ENCODE measurements at places on chromosomes 6 and 20.

DNA sequence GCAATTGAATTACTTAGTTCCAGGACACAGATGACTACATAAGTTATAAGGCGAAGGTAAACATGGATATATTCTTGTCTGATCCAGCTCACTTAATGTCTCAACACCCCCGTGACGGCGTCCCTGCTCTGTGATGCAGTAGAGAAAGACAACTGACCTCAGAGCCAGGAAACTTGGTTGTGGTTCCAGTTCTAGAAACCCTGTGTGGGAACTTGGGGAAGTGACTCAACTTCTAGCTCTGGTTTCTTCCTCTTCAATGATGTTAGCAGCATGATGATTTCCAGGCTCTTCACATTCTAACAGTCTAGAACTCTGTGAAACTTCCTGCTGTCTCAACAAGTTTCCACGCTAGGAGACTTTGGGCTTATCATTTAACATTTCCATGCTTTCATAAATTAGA lies 18.4 kb downstream of the LAMA4 start:
- no peak for DNase-seq

DNA sequence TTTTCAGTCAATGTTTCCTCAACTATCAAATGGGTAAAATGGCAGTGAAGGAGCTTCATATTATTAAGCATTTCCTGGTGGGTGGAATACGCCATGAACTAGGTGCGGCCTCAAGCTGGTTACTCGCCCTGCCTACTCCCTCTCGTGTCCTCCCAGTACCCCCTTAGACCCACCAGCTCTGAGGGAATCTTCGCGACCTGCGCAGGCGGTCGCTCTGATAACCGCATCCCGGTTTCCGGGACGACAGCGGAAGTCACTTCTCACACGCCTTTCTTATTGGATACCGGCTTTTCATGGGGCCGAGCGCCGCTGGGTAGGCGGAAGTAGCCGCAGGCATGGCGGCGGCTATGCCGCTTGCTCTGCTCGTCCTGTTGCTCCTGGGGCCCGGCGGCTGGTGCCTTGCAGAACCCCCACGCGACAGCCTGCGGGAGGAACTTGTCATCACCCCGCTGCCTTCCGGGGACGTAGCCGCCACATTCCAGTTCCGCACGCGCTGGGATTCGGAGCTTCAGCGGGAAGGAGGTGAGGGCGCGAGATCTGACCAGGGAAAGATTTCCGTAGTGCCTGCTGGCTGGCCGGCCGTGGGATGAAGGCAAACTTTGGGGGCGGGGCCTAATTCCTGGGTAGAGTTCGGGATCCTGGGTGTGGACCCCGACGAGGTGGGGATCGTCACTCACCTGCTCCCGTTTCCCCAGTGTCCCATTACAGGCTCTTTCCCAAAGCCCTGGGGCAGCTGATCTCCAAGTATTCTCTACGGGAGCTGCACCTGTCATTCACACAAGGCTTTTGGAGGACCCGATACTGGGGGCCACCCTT lies at the start of gene PIGT:
PIGT (plus strand) TSS at position 320 of the 816 bp plus-strand sequence; CDS start at position 336, 16 bp downstream.
- DNase-seq = peak; percentile 89

DNA sequence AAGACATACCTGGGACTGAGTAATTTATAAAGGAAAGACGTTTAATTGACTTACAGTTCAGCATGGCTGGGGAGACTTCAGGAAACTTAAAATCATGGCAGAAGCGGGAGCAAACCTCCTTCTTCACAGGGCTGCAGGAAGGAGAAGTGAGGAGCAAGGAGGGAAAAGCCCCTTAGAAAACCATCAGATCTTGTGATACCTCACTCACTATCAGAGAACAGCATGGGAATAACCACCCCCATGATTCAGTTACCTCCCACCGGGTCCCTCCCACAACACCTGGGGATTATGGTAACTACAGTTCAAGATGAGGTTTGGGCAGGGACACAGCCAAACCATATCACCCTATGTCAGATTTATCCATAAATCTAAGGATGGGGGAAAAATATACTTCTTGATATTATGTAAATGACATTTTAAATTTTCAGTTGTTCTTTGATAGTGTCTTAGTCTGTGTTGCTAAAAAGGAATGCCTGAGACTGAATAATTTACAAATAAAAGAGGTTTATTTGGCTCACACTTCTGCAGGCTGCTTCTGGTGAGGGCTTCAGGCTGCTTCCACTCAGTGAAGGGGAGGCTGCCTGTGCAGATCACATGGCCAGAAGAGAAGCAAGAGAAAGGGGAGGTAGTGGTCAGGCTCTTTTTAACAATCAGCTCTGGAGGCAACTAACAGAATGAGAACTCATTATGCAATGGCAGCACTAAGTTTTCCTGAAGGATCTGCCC lies 1.2 kb upstream of the MCM9 start:
- DNase-seq = no peak

GRCh38 chr6:15615802-15616201 lies 47.0 kb downstream of the DTNBP1 start:
- no peak for DNase-seq

GRCh38 chr20:59785986-59786795 lies 147.2 kb downstream of the SYCP2 start:
- no peak for DNase-seq

GRCh38 chr6:41644297-41644879 lies 6.1 kb downstream of the MDFI start:
- no peak for DNase-seq

DNA sequence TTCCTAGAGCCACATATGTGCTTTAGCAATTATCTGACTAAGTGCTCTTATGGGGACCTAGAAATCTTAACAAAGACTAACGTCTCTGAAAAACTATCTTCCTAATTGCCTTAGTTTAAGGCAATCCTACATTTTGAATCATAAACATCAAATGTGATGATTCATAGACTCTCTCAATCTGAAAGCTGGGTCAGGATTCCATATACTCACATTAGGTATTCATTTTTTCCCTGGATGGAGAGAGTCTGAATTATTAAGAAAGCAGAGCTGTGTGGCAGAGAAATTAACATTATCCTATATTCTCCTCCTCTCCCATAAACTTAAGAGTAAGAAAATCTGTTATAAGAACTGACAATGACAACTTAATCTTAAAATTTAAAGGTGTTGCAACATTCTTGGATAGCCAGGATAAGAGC lies 1.6 kb upstream of the PRL start:
- DNase-seq = no peak

DNA sequence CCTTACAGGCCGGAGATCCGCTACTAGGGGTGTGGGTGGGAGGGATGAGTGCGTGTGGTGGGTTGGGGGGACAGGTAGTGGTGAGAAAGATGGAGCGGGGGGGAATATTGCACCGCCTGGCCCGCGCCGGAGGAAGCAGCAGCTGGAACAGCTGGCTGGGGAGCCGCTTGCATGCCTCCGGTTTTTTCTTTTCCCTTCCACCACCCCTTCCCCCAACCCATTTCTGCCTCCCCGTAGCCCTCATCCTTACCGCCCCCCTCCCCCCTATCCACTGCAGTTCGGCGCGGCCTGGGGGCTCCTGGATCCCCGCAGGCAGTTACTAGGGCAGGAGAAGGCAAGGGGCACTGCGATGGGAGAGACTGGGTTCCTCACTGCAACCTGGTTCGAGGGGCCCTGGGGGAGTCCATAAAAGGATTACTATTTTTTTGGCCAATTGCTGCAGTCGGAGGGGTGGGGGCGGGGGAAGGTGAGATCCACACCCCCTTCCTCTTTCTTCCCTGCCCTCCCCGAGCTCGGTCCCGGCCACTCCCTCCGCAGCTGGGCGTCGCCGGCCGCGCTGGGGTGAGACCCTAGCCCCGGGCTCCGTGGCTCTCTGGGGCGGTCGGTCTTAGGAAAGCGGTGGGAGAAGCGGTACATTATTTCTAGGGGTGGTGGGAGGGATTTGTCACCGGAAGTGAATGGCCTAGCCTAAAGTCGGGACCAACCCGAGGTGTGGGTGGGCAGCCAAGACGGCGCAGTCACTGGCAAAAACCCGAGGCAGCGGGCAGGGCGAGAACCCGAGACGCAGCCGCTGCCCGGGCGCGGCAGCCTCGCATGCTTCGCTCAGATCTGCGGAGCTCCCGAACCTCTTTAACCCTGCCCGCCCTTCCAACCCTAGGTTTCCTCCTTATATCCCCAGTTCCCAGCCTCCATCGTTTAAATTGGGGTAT lies 824 bp upstream of the TBCC start:
- peak; percentile 87 for DNase-seq

DNA sequence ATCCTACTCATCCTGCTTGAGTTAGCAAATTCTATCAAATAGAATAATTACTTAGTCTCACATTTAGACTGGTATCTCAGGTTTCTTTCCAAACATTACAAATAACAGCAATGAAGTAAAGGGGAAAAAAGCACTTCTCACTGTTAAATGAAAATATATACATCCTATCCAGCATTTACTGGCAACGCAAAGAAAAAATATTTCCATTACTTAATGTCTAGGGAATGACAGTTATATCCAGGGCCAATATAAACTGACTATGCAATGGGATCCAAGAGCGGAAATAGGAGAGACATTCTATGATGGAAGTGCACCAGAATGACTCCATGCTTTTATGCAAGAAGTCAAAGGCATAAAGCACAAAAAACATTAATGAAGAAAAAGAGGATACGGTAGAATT lies 60.3 kb downstream of the ME1 start:
- DNase-seq = no peak

DNA sequence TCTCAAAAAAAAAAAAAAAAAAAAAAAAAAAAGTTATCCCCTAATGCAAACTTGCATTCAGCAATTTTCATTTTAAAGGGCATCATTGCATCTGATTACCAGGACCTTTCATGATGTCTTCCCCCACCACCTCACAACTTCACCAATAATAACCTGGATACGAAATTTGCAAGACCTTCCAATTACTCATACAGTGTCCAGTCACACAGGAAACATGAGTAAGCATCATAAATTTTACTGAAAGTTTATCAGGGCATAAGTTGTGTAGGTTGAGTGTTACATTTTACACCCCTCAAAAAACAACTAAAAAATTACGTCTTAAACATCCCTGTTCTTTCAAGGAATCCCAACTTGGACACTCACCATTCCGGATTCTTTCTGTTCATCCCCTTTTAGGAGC lies 79.1 kb upstream of the ANKEF1 start:
- DNase-seq = no peak

DNA sequence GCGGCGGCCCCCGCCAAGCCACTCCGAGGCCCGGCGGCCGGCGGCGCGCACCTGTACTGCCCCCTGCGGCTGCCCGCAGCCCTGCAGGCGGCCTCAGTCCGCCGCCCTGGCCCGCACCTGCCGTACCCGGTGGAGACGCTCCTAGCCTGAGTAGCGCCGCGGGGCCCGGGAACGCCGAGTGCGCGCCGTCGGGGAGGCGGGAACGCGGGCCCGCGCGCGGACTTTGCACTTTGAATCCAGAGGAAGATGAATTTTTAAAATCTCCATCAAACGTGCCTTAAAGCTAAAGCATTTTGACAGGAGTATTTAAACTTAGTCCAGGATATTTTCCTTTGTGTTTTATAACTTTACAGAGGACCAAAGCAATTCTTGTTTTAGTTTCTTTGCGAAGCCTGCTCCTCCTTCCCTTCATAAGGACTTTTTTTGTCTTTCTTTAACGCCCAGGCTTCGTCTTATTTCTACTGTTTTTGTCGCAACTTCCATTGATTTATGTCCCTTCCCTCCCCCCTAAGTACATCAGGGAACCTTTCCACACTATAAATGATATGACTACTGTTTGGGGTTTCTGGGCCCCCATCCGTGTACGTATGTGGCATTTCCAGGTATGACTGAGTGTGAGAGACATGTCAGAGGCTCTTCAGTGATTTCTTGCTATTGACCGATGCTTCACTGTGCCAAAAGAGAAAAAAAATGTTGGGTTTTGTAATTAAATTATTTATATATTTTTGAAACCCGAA lies 2.0 kb downstream of the FOXQ1 start:
- no peak for DNase-seq

DNA sequence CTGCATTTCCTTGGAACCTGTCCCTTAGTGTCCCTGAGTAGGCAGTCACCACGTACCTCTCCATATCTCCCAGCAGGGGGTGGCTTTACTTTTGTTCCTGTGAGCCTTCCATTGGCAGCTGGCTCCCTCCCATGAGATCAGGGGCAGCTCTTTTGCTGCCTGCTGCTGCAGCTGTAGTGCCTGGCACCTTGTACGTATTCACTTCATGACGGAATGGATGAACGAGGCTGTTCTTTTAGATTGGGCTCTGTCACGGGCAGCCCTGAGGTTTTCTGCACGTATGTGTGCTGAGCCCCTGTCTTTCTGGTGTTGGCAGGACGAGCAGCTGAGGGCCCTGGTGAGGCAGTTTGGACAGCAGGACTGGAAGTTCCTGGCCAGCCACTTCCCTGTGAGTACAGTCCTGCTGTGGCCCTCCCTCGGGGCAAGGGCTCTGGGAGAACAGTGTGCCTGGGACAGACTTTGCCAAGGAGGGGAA lies 14.6 kb downstream of the MYBL2 start:
- DNase-seq = no peak

GRCh38 chr6:111709615-111710398 lies 104.1 kb upstream of the TRAF3IP2 start:
- DNase-seq = peak; percentile 69

- DNase-seq = no peak
These were observed 100.8 kb downstream of the TRERF1 start for GRCh38 chr6:42350911-42351310.

DNA sequence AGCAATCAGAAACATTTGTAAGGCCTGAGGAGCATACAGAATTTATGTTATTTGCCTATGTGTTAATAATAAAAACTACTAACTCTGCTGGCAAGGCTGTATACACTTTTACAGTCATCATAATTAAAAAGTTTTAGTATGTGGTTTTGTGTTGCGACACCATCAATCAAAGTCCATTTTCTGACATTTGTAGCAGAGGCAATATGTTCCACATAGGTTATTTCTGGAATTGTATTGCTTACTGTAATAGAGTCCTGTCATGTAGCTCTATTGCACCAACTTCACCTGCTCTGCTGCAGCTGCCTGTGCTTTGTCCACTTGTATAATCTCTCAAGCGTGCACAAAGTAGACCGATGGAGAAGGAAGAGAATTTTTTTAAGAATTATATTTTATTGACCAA lies 501.8 kb downstream of the HACE1 start:
- DNase-seq = no peak

DNA sequence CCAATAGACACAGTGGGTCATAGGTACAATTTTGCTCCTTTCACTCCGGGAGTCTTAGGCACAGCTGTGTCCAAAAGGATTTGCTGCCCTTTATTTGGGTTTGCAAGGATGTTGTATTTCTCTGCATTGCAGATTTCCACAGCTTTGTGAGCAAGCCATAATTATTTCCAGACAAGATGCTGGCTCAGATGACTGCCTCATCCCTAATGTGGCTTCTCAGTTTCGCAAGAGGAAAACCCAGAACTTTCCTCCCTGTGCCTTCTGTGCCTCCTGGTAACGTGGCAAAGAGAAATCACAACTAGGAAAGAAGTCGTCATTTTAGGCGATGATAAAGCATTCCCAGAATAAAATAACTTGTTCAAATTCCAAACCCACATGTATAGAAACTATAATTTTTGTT lies 33.7 kb downstream of the FAM50B start:
- DNase-seq = no peak

Measured in CD4-positive, alpha-beta T cell treated with Interleukin-6 for 4 hours (primary cell).